ENCODE measurements at places on chromosomes 1 and 21.

DNA sequence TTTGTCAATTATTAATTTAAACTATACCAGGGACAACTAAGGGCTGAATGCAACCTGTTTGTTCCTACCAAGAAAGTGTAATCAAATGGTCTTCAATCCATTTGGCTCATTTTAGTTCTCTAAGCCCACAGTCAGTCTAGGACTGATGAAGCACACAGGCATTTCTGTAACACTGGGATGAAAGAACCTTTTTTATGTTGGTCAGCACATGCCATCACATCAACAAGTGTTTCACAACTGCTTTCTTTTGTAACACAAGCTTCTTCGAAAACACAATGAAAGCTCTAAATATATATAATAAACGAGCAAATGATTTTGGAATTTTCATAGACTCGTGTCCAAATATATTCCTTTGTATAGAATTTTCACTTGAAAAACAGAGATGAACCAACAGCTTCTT is 28.8 kb downstream of the HEATR1 start:
- DNase-seq, result no peak

GRCh38 chr1:39086386-39086785 is 60.2 kb downstream of the NDUFS5 start:
- no peak for DNase-seq

GRCh38 chr1:211353562-211354212 is 27.1 kb downstream of the TRAF5 start:
- no peak for DNase-seq

DNA sequence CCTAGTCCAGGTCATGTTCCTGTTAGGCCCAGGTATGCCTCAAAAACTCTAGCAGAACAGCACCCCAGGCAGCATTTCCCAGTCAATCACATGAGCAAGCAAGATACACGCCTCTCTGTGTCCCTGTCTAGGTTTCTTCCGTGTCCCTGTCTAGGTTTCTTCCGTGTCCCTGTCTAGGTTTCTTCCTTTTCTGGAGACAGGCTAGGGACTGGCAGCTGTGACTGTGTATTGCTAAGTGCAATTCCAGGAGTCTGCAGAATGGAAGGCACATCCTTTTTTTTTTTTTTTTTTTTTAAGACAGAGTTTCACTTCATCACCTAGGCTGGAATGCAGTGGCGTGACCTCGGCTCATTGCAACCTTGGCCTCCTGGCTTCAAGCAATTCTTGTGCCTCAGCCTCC is 77.6 kb downstream of the SETD4 start:
- no peak for DNase-seq

DNA sequence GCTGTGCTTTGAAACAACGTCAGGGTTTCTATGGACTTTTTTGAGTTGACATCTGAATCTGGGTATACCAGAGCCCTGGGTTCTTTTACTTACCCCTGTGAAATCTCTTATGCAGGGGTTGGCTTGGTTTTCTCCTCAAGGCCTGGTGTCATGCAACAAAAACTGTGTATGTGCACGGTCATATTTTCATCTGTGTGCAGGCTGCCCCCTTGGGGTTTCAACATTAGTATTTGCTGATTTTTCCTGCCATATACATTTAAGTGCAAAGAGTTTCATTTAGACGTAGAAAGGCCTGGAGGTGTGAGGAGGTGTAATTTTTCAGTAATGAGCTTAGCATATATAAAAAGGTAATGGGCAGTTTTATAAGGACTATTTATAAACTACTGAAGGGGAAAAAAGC is 22.0 kb upstream of the ZBTB18 start:
- no peak for DNase-seq

DNA sequence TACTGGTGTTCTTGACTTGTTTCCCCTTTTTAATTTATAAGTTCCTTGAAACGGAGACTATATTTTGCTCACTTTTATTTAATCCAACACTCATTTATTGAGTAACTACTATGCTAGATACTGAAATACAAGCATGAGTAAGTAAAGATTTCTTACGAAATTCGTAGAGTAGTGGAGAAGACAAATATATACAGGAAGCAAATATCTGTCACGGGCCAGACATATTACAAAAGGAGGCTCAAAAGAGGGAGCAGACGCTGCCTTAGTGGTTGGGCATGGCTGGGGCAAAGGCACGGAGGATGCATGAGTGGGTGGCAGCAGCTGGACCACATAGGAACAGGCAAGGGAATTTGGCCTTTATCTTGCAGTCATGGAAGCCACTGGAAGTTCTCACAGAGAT is 6.8 kb downstream of the NCF2 start:
- no peak for DNase-seq

- DNase-seq, result no peak
Measured at GRCh38 chr21:29394051-29394450, 95.3 kb downstream of the BACH1 start.

- DNase-seq, result no peak
Measured at GRCh38 chr1:39689214-39689613, 2.0 kb downstream of the HPCAL4 start.

- DNase-seq, result no peak
Measured at GRCh38 chr1:65812065-65812464, 19.4 kb downstream of the PDE4B start.

- no peak for DNase-seq
Measured at GRCh38 chr1:38053416-38054091, 7.0 kb upstream of the POU3F1 start.

- DNase-seq, result no peak
Measured at GRCh38 chr1:220521778-220522177, 6.2 kb upstream of the MARK1 start.

GRCh38 chr1:156154317-156154749 is 948 bp downstream of the SEMA4A start:
- DNase-seq, result no peak

DNA sequence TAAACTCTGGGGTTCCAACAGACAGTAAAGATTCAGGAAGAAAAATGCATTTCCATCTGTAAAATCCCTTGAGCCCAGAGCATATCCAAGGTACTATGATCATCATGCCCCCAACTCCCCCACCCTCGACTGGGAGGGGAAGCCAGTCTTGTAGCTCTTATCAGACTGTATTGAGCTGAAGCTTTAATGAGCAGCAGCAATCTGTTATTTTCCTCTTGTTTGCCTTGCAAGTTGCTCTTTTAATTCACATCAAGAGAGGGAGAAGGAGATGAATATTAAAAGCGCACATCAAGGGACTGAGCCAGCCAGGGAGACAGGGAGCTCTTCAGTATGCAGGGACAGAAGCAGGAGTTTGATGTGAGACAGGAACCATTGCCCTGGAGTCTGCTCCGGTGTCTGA is 52.5 kb upstream of the KCNA3 start:
- no peak for DNase-seq

DNA sequence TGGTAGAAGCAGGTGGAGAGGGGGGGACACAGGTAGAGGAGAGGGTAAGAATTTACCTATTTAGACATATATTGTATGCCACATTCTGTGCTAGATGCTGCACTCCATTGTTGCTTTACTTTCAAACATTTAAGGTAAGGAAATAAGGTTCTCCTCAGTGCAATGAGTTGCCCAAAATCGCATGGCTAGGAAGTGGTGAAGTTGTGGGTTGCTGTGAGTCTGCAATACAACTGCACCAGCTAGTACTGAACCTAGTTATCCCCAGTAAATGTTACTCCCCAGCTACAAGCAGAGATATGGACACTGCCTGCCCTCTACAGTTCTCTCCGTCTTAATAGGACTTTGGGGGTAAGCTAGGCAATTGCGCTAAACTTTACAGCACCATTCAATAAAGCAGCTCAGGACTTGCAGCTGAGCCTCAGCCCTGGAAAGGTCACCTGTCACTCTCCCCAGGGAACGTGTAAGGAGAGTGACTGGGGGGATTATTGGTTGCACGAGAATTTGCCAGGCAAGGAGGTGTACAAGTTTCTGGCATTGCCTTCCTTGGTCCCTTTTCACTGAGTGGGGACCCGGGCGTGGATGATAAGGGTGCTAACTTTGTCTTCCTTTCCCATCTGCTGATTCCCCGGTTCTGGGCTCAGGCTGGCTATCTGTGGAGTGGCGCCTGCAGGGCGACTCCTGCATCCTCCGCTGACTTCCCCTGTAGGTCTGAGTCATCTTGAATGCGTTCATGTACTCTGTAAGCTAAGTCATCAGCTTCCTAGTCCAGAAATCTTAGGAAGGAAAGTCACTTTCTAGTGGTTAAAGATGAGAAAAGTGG is 71.3 kb upstream of the CNTN2 start:
- no peak for DNase-seq

GRCh38 chr1:112704391-112704933 is 2.5 kb downstream of the RHOC start:
- DNase-seq, result no peak

DNA sequence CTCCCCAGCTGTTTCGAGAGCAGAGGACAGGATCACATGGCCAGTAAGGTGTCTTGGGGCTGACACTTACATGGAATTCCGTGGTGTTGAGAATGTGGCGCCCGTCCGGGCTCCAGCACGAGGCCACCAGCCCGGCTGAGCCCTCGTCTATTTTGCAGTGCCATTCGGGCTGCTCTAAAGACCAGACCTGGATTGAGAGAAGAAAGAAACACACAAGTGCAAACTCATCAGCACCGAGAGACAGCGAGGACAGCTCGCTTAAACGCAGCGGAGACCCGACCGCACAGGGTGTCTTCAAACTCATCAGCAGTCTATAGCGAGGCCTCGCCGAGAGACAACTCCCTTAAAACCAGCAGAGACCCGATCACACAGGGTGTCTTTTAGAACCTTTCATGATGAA is 3.3 kb downstream of the WRAP73 start:
- DNase-seq, result no peak

DNA sequence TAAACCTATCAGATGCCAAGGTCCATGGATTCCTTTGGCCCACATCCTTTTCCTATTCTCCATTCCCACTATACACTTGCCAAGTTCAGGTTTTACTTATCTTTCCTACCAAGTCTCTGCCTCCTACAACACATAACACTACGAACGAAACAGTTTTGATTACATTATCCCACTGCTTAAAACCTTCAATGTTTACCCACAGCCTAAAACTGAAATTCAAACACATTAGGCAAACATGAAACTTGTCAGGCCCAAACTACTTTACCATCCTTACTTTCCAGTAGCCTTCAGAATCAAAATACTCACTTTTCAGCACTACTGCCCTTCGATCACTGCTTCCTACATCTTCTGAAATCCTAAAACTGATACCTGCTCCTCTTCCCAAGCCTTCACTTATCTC is 3.0 kb downstream of the SCAF4 start:
- DNase-seq, result no peak

- no peak for DNase-seq
Measured at GRCh38 chr1:11341901-11342552, 69.0 kb downstream of the UBIAD1 start.

DNA sequence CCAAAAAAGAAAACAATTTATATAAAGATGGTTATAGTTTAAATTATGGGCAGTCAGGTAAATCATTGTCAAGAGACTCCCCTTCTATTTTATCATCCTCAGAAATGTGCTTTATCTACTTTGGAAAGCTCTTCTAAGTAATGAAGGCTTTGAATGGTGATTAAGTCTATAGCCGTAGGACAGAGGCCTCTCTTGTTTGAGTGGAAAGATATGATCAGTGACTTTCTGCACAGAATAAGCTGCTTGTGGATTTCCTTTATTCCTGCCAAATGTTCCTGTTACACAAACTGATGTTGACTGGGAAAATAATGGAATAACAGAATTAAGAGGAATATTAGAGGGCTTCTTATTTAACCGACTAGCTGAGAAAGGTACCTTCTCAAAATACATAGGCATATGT is 174.6 kb upstream of the IVNS1ABP start:
- no peak for DNase-seq

- DNase-seq, result no peak
Measured at GRCh38 chr1:17957588-17958267, 149.9 kb upstream of the IGSF21 start.

DNA sequence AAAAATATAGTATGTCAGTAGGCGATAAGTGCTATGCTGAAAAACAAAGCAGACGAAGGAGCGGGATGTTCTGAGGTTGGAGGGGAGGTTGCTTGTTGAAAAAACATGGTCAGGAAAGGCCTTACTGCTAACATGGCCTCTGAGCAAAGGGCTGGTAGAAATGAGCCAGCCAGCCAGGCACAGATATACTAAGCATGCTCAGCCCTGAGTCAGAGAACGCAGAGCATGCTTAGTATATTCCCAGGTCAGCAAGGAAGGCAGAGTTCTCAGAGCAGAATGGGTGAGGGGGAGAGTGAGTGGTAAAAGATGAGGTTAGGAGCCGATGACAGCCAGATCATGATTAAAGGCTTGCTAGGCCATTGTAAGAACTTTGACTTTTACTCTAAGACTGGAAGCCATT is 36.7 kb downstream of the ZBTB40 start:
- DNase-seq, result no peak

- DNase-seq, result no peak
Measured at GRCh38 chr1:209384710-209385550, 198.6 kb upstream of the CAMK1G start.

- DNase-seq, result peak; percentile 74
Measured at GRCh38 chr21:45974073-45975019, 7.2 kb upstream of the COL6A1 start.

- no peak for DNase-seq
Measured at GRCh38 chr1:60225486-60225885, 151.9 kb upstream of the C1orf87 start.

GRCh38 chr1:210342986-210343780 is 14.5 kb downstream of the HHAT start:
- no peak for DNase-seq

DNA sequence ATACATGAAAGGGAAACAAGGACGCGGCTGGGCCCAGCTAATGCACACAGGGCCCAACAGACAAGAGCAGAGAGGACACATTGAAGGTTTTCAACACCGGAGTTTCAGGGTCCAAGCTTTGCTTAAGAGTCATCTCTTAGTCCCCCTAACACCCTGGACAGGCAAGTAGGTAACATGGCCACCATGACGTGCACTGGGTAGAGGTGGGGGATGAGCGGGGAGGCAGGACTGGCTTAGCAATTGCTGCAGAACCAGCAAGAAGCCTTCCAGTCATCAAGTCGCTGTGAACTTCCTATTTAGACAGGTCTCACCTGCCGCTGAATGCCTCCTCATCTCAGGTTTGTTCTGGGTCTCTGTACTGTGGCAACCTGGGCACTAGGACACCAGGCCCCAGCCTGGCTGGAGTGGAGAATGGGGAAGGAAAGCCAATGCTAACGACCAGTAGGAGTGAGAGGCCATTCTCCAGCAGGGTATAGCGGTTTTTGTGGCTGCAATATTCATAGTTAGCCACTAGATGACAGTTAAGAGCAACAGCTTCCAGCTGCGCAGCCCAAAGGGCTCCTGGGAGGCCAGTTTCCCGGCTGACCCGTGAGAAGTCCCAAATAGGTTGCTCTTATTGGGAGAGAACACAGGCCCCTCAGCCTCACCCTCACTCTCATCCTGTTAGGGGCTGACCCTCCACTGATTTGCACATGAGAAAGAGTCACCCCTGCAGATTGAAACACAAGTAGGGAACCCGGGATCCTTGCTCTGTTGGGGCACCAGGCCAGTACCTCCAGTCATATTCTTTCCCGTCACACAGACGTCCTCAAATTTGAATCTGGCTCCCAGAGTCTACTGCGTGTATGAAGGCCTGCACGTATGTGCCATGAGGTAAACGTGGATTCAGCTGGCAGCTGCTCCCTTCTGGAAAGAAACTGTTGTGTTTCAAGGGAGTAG is 6.0 kb upstream of the PIGC start:
- no peak for DNase-seq

GRCh38 chr1:245946905-245947304 is 560.2 kb downstream of the SMYD3 start:
- DNase-seq, result no peak

Measured in left forelimb (tissue), 1 donor.